ENCODE measurements at places on chromosomes 3 and 15.

DNA sequence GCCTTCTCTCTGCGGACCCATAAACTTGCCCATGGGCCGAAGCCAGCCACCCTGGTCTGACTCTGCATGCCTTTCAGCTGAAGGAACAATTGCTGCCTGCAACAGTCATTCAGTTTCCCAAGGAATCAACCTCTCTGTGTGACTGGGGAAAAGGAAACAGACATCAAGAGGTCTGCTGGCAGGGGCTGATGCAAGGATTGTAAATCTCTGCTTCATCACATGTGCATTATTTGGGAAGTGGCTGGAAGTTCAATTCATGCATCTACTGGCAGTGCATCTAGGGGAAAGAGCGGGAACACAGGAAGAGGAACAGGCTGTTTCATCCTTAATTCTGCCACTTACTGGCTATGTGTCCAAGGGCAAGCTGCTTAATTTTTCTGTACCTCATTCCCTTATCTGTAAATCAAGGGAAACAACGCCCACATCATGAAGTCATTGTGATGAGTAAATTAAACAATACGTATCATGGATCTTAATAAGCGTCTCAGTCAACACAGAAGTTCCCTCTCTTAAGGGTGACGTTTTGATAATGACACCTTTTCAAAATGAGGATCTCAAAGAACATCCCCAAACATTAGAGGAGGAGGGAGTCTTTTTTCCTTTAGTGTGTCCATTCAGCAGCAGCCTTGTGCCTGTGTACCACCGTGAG, 17.4 kb upstream of the ADPGK start:
- DNase-seq = no peak

DNA sequence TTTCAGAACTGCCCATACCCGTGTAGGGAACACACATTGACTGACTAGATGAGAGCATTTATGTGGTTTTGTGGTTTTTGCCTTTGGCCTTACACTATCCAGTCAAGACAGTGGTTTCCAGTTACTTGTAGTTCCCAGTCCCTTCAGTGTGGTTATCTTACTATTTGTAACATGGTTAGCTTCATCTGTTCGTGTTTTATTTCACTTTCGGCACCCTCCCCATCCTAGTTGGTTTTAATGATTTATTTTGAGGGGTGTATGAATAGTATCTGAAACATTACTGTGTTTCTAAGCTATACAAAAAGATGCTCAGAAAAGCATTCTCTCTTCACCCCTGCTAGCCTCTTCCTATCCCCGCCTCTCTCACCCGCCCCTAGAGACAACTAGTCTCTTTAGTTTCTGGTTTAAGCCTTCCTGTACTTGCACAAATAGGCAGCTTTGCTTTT, 14.1 kb downstream of the LYSMD4 start:
- DNase-seq = no peak

DNA sequence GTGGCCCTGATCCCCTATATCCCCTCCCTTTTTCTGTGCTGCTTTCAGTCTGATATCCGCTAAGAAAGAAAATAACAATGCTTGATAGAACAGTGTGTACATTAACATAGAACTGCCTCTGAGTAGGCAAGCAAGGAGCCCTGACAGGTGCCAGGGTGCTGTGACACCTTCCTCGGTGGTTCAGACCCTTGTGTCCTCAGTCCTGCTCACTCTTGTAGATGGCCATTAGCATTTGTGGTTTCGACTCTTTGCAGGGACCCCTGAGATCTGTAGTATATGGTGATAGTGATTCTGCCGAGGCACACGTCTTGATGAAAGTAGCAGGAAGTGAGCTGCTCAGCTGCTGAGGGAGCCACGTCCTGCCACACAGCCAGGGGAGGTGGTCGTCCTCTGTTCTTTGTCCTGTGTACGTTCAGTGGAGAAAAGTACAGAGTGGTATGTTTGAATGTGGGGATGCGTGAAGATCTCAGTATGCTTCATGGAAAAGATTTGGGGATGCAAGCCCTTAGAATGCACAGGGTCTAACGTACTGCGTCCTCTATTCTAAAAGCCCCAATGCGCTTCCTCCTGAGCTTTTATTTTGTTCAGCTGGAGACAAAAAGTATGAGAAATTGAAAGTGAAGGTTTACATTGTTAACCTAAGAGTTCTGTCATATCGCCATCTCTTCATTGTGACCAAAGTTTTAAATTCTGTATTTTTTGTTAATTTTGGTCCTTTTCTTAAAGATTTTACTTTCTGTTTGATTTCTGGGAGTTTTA, 35.4 kb downstream of the PXYLP1 start:
- no peak for DNase-seq

- no peak for DNase-seq
These were observed 24.5 kb upstream of the TM4SF1 start for GRCh38 chr3:149401926-149402310.

DNA sequence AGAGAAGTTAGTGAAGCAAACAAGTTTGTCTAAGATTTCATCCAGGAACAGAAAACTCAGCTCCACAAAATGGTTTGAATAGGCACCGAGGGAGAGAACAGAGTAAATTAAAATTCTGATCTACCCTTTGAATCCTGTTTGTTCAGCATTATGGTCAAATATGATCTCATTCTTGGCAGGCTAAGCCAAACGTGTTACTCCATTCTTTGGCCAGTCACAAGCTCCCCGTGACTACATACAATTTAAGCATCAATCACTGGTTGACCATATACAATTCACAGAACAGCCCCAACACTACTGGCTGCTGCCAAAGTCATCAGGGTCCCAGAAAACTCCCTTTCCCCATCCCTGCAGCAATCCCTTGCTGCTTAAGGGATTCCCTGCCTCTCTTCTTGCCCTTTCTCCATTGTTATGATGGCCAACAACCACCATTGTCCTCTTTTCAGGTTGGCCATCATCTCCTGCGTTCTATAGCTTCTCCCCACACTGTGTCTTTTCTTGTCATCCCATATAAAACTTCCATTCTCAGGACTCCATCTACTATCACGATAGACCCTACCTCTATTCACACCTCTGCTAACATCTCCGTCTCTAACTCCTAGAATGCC, 46.3 kb downstream of the GOLIM4 start:
- no peak for DNase-seq

DNA sequence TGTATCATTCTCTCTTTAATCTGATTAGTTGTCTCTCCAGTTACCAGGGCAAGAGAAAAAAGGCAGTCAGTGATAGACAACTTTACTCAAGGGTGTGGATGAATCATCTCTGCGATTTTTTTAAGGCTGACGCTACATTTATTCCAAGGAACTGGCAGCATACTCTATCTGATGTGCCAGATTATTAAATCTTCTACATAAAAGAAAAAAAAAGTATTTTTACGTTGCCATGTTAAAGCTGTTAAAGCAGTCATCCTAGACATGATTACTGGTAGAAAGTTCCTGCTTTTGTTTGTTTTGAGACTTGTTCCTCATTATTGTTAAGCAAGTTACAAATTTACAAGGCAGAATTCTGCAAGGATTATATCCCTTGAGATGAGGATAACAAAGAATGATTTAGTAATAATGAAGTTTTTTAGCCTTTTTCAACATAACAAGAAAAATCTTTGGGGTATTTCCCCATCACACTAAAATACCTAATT, 121.7 kb downstream of the CBLB start:
- no peak for DNase-seq

- no peak for DNase-seq
These were observed 39.8 kb downstream of the ARHGAP31 start for GRCh38 chr3:119333773-119334509.

- no peak for DNase-seq
These were observed 18.5 kb upstream of the SENP5 start for GRCh38 chr3:196849180-196849741.

DNA sequence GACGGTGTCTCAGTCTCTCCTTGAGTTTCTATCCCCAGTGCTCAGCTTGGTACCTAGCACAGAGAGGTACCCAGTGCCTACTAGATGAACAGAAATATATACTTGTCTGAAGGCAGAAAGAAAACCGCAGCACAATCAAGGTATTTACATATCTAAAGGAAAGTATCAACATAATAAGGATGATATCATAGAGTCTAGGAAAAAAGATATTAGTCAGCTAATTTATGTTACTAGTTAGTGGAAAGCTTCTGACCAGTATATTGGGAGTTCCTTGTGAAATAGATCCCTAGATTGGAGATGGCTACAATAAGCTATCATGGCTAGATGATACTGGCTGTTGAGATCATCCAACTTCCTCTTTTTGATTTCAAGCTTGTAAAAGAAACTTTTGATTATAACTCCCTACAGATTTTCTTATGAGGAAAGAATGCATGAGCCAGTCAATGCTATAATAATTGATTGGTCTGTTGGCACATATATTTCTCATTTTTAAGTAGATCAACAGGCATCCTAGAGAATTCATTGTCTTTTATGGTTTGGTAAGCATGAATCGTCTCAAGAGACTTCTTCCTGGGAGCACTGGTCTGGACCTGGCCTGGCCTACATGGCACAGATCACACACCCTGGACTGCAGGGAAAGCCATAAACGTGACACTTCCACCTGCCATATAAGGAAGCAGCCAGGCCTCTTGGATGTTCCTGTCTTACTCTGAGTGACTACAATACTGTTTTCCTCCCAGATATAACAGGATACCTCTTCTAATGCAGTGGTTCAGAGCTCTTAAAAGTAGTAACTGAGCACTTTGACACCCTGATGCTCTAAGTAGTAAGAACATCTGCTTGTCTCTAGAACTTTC, 60.7 kb downstream of the IMPG2 start:
- no peak for DNase-seq

- DNase-seq = no peak
These were observed 665 bp downstream of the TM4SF18 start for GRCh38 chr3:149332771-149333170.

DNA sequence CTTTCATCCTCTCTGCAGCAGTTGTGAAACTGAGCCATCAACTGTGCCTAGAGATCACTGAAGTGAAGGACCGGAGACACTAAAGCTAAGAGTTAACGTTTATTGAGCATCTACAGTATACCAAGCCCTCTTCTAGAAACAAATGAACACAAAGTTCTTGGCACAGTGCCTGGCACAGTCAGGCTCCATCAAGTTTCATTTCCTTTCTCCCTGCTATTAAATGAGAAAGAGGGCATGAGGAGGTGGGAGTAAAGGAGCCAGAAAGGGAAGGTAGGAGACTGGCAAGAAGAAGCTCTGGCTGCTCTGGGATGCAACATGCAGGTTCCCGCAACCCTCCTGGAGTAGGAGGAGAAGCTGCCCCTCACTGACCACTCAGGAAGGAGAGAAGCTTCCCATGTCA, 30.6 kb downstream of the CYP19A1 start:
- DNase-seq = no peak

GRCh38 chr3:125163739-125164601, 48.6 kb downstream of the SLC12A8 start:
- no peak for DNase-seq

DNA sequence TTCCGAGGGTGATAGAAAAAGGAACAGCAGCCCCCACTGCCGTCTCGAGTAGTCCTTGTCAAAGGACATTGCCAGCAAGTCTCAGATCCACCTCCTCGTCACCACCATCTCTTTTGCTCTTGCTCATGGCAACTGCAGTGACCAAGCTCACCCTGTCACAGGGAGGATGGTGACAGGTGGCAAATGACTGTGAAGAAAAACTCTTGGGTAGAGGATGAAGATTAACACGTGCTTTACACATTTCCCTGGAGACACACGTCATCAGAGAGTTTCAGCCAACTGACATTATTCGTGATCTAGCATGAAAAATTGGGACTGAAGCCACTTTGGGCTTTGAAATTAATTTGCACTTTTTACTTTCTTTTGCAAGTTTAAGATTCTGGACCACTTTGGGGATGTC, 174.3 kb downstream of the EBLN2 start:
- no peak for DNase-seq

- no peak for DNase-seq
These were observed 358.6 kb upstream of the ARHGEF26 start for GRCh38 chr3:153762411-153763235.

DNA sequence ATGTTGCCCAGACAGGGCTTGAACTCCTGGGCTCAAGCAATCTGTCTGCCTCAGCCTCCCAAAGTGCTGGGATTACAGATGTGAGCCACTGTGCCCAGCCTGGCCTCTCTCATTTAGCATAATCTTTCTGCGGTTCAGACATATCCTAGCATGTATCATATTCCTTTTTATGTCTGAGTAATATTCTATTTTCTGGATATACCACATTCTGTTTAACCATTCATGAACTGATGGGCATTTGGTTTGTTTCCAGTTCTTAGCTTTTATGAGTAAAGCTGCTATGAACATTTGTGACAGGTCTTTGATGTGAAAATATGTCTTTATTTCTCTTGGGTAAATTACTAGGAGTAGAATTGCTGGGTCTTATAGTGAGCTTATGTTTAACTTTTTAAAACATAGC, 23.5 kb downstream of the FAM81A start:
- DNase-seq = no peak

- DNase-seq = no peak
These were observed 108.0 kb upstream of the TBC1D5 start for GRCh38 chr3:17850448-17850847.

- no peak for DNase-seq
These were observed 24.7 kb upstream of the HHLA2 start for GRCh38 chr3:108271626-108272025.

GRCh38 chr15:55969582-55969981, 23.8 kb downstream of the NEDD4 start:
- no peak for DNase-seq

DNA sequence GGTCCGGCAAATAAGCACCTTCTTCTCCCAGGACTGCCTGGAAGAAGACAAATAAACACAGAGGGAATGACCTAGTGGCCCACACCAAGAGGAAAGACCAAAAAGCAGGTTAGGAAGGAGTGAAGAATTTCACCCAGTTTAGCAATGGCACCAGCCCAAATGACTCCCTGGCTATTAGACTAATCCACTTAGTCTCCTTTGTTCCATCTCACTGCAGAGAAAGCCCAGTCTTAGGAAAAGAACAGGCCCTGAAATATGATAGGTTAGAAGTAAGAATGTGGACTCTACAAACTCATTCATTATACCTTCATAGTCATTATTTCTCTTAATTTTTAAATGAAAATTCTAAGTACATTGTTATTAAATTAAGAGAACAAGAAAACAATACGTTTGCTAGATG, 23.2 kb downstream of the SERPINI2 start:
- DNase-seq = no peak

DNA sequence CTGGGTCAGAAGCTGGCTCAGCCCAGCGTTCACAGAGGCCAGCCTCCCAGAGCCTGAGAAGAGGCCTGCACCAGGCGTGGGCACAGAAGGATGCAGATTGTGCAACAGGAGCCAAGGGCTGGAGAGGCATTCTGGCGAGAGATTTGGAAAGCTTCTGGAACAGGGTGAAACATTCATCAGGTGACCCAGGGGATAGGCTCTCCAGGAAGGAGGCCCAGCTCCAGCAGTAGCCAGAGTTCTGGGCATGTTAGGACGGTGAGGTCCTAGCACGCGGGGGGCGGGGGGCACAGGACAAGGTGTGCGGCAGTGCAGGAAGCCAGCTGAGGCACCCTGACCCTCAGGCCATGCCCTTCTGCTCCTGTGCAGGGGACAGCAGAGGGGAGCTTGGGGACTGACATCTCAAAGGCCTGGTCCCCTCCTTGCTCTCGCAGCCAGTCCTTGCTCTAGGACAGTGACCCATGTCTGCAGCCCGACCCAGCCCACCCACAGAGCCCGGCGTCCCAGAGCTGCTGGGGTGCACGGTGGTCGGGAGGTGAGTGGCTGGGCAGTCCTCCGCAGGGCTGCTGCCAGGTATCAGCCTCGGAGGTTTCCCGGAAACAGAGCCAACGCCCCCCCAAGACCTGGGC, 111.7 kb upstream of the KLF13 start:
- DNase-seq = no peak
